ENCODE measurements at places on chromosomes 6 and 20.

DNA sequence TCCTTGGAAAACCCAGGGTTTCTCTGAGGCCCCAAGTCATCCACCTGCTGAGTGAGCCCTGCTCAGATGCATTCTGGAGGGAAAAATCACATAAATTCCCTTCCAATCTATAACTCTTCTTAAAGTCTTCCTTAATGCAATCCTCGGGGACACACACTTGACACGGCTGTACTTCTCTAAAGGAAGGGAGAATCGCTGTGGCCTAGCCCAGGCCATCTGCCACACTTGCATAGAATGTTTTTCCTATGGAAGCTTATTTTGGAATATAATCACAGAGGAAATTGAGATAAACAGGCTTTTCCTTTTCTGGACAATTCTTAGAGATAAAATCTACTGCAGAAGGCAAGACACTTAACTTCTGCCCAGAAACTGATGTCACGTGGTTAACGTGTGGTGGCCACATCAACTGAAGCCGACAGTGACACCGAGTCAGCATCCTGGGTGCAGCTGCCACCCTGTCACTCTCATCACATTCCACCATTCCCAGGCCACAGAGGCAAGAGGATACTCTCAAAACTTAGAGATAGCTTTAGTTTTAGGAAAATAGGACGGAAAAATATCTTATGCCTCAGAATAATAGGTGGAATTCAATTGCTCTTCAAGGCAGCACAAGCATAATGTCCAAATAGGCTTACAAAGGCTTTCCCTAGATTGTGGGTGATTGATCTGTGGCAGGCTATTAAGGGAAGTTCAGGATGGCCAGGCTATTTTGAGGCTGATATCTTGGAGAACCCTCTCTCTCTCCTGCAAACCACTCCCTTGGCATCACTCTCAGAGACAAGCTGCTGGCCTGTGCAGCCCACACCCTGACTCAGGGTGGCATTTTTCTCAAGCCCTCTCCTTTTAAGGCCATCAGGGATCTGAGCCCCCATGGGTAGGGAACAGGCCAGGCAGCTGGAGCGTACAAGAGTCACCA, 29.6 kb downstream of the PSMB1 start:
- DNase-seq, result no peak

GRCh38 chr6:7532232-7532631, 9.2 kb upstream of the DSP start:
- DNase-seq, result no peak

DNA sequence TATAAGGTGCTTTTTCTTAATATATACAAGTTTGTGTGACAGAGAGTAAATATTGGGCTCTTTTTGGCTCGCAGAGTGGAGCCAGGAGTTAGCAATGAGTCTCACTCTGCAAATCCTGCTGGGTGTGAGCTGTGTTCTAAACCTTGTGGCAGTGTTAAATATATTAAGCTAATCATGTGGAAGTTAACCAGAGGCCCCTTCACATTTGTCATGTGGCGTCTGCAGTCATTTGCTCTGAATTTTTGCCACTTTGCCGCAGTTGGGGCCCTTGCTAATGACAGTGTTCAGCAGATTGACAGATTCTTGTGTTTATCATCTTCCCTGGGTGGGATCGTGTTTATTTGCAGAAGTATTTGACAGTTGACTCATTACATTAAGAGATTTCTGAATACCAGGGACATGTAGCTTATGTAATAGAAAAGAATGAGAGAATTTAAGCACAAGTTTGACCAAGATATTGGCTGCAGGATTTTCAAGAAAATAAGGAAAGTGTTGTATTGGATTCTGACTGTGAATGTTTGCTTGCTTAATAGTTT, 37.9 kb downstream of the SPATA2 start:
- DNase-seq, result no peak

DNA sequence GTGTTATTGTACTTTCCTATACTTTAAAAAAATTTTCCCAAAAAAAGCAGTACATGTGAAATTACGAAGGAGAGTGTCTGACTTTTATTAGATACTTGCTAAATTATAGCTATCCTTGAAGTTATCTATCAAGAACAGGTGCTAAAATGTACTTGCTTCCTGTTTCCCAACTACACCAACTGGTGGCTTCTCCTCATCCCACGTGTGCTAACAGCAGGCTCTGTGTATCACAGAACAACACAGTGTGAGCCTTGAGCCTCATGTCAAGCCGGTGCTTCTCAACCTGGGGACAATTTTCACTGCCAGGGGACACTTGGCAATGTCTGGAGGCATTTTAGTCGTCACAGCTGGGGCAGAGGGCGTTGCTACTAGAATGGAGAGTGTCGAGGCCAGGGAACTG, 36.2 kb upstream of the CDYL start:
- DNase-seq, result no peak

- DNase-seq, result no peak
Measured at GRCh38 chr6:26241033-26241895, 123.7 kb upstream of the BTN3A2 start.

- DNase-seq, result no peak
Measured at GRCh38 chr6:156517088-156517487, 260.1 kb upstream of the ARID1B start.

DNA sequence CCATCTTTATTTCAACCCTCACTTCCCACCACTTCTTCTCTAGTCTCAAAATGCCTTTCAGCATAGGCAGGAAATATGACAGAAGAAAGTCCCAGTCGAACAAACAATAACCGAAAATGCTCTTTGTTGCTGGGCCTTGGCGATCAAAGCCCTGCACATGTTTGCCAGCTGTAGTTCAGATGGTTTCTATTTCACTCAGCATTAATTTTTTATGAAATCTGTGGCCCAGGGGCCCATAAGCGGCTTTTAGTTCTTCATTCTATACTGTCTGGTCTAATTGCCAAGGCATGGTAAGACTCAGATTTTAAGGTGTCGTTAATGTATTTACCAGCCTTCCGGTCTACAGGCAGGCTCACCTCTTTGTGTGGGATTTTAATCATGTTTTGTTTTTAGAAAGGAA, 10.9 kb upstream of the F13A1 start:
- no peak for DNase-seq

DNA sequence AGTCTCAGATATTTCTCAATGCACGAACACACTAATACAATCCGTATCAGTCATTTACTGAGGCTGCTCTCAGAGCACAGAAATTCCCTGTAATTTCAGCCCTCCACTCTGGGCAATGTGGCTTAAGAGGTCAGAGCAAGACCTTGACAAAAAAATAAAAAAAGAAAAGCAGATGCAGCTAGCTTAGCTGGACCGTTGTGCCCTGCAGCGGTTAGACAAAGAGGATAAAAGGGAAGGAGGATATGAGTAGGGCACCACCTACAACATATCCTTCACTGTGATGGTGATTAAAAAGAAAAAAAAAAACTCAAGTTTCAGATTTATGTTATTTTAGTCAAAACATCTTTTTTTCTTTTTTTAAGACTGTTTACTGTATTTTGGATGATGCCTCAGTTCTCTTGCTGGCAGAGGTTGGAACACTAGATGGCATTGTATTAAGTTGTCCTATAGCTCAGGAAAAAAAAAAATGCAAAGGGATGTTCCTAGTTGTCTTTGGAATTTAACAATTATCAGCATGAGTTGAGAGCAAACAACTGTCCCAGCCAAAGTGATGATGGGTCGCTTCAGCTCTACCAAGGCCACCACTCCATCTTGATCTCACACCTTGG, 59.9 kb downstream of the ANKEF1 start:
- DNase-seq, result no peak

DNA sequence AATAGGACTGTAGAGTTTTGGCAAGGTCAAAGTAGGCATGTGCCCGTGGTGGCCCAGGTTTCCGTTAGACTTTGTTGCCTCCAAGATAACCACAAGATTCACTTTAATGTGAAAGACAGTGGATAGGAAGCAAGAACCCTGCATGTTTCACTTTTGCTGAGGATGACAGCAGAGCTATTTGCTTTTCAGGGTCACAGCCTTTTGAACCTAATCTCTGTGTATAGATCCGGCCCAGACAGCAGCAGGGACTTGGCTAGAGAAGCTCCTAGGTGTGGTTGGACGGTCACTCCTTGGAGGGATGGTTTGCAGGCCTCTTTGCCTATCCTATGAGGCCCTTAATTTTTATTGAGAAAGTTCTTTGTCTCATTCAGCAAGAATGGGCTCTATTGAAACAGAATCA, 538.8 kb downstream of the HACE1 start:
- DNase-seq, result no peak

GRCh38 chr6:100404051-100404450, 60.7 kb downstream of the SIM1 start:
- DNase-seq, result no peak

GRCh38 chr20:55569084-55569483, 436.2 kb downstream of the CBLN4 start:
- no peak for DNase-seq

- no peak for DNase-seq
Measured at GRCh38 chr6:164396071-164397047, 913.0 kb downstream of the C6orf118 start.

GRCh38 chr6:21846541-21847451, 253.2 kb downstream of the SOX4 start:
- DNase-seq, result no peak

- DNase-seq, result no peak
Measured at GRCh38 chr20:5810800-5811422, 60.7 kb downstream of the SHLD1 start.

DNA sequence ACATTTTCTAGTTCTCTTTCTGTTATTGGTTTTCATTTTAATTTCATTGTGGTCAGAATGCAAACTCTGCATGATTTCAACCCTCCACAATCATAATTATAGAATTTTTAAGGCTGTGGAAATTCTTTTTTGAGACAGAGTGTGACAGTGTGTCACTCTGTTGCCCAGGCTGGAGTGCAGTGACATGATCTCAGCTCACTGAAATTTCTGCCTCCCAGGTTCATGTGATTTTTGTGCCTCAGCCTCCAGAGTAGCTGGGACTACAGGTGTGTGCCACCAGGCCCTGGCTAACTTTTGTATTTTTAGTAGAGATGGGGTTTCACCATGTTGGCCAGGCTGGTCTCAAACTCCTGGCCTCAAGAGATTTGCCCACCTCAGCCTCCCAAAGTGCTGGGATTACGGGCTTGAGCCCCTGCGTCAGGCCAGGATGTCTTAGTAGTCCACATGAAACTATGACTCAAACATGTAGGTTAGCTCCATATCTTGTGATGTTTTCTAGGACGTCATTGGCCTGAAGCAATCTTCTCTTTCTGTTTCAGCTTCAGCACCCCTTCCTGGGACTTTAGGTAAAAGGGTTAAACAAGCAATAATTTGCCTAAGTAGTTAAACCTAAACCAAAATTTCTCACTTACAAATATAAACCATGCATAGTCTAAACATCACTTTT, 47.4 kb upstream of the SAMD3 start:
- DNase-seq, result no peak

DNA sequence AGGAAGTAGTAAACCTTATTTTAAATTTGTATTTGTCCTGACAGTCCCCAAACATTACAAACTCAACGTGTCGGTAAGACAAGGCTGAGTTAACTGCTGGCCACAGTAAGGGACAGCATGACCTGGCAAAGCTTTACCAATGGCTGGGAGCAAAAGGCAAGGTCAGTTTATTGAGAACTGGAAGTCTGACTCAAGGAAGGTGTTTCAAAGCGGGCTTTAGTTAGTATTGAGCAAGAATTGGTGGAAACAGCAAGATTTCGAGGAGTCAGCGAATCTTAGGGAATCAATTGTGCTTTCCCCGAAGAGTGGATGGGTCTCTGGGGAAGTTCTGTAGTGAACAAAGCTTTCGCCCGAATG, 885 bp upstream of the GZF1 start:
- DNase-seq, result no peak

DNA sequence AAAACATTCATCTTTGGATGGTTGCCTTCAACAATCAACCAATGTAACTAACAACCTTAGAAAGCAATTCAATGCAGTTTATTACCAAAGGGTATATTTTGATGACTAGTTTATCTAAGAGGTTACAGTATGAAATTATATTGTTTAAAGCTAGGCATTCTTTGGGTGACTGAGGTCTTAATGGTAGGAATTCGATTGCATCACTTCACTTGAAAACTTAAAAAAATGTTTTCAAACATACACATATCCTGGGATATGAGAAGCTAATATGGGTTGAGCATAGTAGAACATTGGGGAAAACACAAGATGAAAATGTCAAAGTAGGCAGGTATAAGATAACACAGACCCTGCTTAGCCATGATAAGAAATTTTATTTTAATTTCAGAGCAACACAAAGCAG, 144.6 kb upstream of the BMP5 start:
- no peak for DNase-seq

DNA sequence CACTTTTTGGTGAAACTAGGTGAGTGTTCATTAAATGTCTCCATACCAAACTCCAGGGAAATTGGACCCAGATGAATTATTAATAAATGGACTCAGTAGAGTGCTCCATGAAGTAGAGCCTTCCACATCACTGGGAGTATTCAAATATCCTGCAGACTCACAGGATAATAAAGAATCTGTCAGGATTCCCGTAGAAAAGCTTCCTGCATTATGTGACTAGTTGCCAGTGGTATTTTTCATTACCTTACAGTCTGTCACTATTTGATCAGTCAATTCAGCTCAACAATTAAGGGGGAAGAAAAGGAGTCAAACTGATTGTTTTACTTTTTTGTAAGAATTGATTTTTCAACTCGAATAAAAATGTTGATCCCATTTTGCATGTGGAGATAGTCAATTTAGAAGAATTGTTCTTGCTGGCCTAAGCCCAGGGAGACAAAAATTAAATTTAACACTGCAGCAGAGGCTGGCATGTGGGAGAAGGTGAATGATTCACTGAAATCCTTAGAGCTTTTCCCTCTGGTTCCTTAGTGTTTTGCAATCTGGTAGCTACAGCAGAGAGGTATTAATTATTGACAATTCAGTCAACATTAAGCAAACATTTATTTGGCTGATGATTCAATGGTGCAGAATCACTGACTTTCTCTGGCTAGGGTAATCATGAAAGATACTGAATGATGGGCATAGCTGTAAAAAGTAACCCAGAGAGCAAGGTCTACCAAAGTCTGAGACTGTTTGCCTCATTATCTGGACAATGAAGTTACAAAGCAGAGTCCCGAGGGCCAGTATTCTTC, 442.4 kb downstream of the CD83 start:
- no peak for DNase-seq

GRCh38 chr6:142537612-142538478, 236.0 kb downstream of the ADGRG6 start:
- DNase-seq, result peak; percentile 89

DNA sequence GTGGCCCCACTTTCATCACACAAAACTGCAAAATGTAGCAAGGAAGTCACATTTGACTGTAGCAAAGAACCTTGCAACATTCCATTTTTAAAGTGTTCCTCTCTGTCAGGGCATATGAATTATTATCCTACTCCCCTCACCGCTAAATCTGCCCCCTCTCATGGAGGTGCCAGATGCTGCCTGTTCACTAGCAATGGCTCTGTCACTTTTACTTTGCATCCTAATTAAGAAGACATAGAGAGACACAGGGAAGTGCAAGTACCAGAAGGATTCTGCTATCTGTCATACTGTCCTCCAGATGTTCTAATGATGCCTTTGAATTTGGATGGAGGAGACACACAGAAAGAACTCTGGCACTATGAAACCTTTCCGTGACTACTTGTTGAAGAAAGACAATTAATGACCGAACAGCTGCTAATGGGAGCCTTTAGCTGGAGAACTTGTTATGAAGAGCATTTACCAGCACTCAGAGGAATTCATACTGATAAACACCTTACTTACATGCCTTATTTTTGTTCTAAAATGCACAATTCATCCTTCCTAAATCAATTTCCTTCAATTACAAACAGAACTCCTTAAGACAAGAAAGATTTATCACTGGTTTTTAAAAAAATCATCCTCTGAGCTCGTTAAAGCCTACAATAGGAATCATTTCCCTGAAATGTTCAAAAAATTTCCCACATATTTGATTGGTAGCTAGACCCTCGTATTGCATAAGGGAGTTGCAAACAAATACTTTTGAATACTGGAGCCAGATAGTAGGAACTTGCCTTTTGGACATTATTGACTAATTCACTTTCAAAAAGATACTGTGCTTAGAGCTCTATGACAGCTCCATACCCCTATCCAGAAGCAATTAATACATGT, 292.6 kb downstream of the UBE3D start:
- no peak for DNase-seq
